ENCODE measurements at places on chromosomes 2 and 18.

- DNase-seq, result no peak
Observed at GRCh38 chr18:44700652-44701051, 20.0 kb downstream of the SETBP1 start.

- no peak for DNase-seq
Observed at GRCh38 chr2:120381661-120382060, 35.7 kb downstream of the INHBB start.

DNA sequence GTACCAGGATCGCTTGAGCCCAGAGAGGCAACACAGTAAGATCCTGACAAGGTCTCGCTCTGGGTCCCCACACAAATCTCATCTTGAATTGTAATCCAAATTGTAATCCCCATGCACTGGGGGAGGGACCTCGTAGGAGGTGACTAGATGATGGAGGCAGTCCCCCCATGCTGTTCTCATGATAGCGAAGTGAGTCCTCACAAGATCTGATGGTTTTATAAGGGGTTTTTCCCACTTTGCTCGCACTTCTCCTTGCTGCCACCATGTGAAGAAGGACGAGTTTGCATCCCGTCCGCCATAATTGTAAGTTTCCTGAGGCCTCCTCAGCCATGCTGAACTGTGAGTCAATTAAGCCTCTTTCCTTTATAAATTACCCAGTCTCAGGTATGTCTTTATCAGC lies 46.0 kb upstream of the SERTAD2 start:
- DNase-seq, result no peak

DNA sequence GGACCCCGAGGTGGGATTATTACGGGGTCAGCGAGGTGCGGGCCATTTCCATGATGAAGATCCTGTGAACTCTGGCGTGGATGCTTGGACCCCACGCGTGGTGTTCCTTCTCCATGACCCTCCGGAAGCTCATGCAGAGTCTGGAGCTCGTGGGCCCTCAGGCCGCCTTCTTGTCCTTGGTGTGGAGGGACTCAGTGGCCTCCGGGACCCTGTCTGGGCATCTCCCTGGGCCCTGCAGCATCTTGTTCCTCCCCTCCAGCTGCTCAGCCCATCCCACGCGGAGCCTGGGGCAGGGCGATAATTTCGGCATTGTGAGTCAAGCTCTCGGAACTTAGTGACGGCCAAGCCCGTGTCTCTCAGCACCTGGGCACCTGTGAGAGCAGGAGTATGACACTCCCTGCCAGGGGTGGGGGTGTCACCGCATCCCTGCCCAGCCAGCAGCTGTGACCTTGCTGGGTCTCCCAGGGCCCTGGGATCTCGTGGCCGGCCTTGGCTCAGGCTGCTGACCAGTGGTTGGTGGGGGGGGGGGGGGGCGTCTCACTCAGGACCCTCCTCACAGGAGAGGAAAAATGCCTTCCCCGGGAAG lies 24.6 kb downstream of the RTP5 start:
- peak; percentile 18 for DNase-seq
